CD8-positive, alpha-beta memory T cell (primary cell): ENCODE measurements at places on chromosomes 11 and 22. TPM values are rescaled to one million over a fixed set of nuclear protein-coding genes. Genes with fewer than 3 reads are reported as not detected.

DNA sequence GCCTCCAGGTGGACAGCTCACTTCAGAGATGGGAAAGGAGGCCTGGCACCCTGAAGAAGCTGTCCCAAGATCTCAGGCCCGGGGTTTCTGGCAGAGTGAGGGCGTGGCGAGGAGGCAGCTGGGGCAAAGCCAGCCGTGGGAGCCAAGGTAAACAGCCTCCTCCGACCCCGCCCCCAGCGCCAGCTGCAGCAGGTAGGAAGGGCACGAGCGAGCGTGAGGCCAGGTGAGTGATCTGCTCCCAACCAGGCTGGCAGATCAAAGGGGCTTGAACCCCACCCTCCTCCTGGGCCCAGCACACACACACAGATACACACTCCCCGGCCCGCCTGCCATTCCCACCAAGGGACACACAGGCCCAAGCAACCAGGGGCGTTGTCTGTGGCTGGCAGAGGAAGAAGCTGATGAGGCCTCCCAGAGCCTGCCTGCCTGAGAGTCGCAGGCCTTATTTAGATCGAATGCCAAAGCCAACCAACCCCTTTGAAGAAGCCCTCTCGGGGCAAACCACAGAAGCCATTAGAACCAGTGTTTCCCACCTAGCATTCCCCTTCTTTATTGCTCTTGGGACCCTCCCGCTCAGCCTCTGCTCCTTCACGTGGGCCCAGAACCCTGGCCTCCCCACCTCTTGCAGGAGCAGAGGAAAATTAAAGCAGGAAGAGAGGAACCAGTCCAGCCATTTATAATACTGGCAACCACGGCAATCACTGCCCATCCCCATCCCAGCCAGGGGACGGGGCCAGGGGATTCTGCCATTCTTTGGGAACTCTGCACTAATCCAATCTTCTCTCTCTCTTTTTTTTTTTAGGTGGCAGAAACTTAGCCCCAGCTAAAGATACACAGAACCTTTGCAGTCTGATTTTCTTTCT, 5.0 kb downstream of the PDGFB start:
- DNase-seq: no peak
- H3K36me3 ChIP-seq: no peaks in the 10 kb centered on the region
- peaks cover 62% of the 10 kb centered on the region for H3K4me1 ChIP-seq
- peak overlapping the region; percentile 58 for H3K4me3 ChIP-seq
- H3K27me3 ChIP-seq: no peaks in the 10 kb centered on the region
- no peak overlapping the region for H3K27ac ChIP-seq

GRCh38 chr11:83355391-83355790, 69.2 kb upstream of the CCDC90B start:
- no peak overlapping the region for H3K27ac ChIP-seq
- no peaks in the 10 kb centered on the region for H3K4me1 ChIP-seq
- H3K36me3 ChIP-seq: no peaks in the 10 kb centered on the region
- H3K27me3 ChIP-seq: no peaks in the 10 kb centered on the region
- no peak for DNase-seq

GRCh38 chr11:65867284-65868071, 5.1 kb downstream of the EFEMP2 start:
- H3K36me3 ChIP-seq: peaks cover 30% of the 10 kb centered on the region
- no peak overlapping the region for H3K27ac ChIP-seq
- H3K4me1 ChIP-seq: peaks cover 13% of the 10 kb centered on the region
- no peak for DNase-seq
- no peaks in the 10 kb centered on the region for H3K27me3 ChIP-seq
- H3K4me3 ChIP-seq: no peak overlapping the region

- no peak overlapping the region for H3K27ac ChIP-seq
- H3K4me3 ChIP-seq: no peak overlapping the region
- H3K4me1 ChIP-seq: no peaks in the 10 kb centered on the region
- no peak for DNase-seq
Observed at GRCh38 chr11:112265659-112266409, 5.2 kb upstream of the PLET1 start.

DNA sequence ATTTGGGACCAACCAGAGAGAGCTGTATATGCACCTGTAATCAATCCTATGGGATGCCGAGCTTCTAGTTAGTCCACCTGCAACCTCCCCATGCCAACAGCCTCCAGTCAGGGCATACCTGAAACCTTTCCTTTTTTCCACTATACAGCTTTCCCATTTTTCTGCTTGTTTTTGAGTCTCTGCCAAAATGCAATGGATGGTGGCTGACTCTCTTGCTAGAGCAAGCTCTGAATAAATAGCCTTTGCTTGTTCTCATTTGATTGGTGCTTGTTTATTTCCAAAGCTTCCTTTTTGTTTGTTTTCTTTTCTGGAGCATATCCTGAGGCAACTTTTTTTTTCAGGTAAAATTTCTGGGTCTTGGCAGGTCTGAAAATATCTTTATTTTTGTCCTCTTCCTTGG, 58.0 kb upstream of the PLET1 start:
- peaks cover 9% of the 10 kb centered on the region for H3K4me1 ChIP-seq
- H3K4me3 ChIP-seq: no peak overlapping the region
- no peak for DNase-seq
- no peaks in the 10 kb centered on the region for H3K36me3 ChIP-seq

DNA sequence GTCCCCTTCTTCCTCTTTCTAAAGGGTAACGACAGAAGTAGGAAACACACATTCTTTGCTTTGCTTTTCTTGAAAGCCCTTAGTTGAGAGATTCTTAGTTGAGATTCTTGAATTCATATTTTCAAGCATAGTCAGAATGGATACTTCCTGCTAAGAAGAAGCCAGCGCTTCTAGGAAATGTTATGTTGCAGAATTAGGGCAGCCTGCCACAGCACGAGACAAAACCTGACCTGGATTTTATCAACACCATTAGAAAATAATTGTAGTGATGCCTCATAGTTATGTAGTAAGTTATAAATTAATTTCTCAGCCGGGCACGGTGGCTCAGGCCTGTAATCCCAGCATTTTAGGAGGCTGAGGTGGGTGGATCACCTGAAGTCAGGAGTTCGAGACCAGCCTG, 37.9 kb upstream of the NUP160 start:
- no peaks in the 10 kb centered on the region for H3K36me3 ChIP-seq
- H3K4me1 ChIP-seq: peaks cover 51% of the 10 kb centered on the region
- DNase-seq: no peak
- peak overlapping the region; percentile 21 for H3K4me3 ChIP-seq

- no peak overlapping the region for H3K27ac ChIP-seq
- no peak overlapping the region for H3K4me3 ChIP-seq
- H3K27me3 ChIP-seq: no peaks in the 10 kb centered on the region
- DNase-seq: no peak
Observed at GRCh38 chr22:27526901-27527300, 274.7 kb downstream of the MN1 start.

F2 gene
- polyA plus RNA-seq: not detected

H19 gene
- not detected for polyA plus RNA-seq

SERPING1 gene
- polyA plus RNA-seq: not detected

TRIM5 gene
- polyA plus RNA-seq: 9.8 TPM
